ENCODE measurements at places on chromosomes 1 and 21. TPM values are rescaled to one million over a fixed set of nuclear protein-coding genes. Genes with fewer than 3 reads are reported as not detected.

DNA sequence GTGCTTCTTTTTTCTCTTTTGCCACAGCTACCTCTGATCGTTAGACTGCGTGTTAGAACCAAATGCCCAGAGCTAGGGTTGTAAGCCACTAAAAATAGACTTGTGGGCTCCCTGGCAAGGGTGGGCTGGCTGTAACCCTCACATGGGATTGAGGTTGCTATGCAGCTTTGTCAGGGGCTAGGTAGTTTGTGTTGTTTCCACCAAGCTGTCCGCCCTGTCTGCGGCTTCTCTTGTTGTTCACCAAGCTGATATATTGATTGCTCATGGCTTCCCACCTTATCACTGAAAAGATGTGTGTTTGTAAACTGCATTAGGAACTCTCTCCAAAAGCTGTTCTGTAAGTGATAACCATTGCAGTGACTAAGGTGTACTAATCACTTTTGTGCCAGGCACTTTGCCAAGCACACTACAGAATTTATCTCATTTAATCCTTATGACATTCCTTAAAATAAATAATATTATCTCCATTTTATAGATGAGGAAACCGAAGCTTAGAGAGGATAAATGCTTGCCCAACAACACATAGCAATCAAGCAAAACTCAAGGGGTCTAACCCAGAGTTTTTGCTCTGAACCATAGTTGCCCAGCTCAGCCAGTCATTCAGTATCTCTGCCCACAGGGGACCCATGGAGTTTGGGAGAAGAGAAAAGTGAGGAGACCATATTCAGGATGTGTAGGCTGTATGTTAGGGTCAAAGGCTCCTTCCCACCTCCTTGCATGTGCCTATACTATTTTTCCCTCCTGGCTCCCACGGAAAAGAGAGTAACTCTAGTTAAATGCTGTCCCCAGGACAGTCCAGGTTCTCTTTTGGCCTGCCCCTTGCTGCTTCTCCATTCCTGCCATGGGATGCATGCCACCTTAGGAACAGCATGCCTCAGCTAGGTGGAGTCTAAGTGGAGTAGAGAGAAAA, 42.2 kb upstream of the TARBP1 start:
- no peak for DNase-seq

DNA sequence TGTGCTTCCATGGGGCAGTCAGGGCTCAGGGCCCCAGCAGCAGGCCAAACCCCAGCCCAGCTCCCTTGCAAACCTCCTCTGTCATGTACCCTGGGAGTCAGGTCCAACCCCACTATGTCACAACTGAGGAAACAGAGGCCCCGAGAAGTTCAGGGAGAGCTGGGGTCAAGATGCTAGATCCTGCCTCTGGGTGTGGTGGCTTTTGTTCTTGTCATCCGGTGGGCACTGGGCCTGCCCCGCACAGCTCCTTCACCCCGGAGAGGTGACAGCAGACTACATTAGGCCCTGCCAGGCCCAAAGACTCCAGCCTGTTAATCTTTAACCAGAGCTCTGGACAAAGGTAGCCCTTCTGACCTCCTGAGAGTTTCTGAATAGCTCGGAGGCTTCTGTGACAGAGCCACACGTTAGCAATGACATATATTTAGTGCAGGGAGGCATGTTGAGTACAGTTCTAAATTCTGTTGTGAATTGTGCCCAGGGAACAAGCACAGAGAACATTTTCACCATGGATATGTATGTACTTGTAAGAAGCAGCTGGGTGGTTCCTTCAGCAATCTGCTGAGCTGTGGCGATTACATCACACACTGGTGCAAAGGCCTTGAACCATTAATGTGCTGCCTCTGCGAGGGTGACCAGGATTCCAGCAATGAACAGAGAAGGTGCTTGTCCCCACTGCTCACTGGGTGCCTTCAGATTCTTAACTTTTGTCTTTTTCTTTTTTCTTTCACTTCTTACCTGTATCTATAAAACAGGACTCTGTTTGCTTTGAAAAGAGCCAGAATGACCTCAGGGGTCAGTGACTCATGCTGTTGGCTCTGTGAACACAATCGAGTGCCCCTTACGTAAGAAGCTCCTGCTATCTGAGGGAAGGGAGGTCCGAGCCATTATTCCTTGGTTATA, 102.8 kb downstream of the RHOU start:
- no peak for DNase-seq

Gene KLF17
- not detected for total RNA-seq

- DNase-seq = no peak
Observed at GRCh38 chr1:29256979-29257804, 20.9 kb downstream of the PTPRU start.
